NCI-H524 treated with DMSO at 0.1 percent for 48 hours (cell line): ENCODE measurements at places on chromosomes 3 and 15.

DNA sequence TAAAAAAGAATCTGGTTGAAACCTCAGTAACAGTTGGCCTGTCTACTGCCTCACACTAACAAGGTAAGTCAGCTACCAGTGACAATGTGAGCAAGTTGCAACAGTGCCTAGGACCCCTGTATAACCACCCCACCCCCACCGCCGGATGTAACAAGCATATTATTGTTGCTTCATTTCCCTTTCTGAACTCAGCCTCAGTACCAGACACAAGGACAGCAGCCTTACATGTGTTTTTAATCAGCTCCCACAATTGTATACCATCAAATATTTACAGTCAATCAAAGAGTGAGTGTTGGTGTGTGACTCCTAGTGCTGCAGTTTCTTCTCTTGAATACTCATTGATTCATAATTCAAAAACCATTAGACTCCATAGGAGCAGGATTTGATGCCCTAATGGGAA is 96.4 kb downstream of the PYDC2 start:
- no peak for DNase-seq

DNA sequence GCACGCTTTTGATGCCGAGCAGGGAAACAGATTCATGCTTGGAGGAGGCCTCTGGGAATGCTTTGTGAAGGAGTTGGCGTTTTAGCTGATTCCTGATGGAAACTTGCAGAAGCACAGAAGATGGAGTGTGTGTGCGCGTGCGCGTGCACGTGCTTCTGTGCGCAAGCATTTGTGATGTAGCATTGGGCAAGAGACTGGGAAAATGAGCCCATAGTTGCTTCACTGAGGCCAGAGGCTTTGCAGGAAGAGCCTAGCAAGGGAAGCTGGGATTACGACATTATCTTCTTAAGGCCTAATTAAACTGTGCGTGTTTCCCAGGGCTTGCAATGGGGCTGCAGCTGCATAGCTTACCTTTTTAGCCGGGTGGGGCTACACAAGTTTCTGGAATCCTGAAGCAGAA is 18.1 kb upstream of the AGBL1 start:
- no peak for DNase-seq

DNA sequence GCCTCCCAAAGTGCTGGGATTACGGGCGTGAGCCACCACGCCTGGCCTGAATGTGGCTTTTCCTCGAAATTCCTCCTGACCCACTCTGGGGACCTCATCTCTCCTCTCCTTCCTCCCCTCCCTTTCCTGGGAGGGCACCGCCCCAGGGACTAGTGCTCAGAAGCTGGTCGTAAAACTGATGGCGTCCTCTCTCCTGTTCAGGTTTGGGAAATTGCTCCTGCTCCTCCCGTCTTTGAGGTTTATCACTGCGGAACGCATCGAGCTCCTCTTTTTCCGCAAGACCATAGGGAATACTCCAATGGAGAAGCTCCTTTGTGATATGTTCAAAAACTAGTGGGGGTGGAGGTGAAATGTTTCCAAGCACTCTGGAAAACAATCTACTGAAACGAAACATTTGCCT is 7.0 kb downstream of the NR2E3 start:
- DNase-seq, result no peak

- DNase-seq, result no peak
Measured at GRCh38 chr3:70565861-70566260, 253.4 kb upstream of the MDFIC2 start.

DNA sequence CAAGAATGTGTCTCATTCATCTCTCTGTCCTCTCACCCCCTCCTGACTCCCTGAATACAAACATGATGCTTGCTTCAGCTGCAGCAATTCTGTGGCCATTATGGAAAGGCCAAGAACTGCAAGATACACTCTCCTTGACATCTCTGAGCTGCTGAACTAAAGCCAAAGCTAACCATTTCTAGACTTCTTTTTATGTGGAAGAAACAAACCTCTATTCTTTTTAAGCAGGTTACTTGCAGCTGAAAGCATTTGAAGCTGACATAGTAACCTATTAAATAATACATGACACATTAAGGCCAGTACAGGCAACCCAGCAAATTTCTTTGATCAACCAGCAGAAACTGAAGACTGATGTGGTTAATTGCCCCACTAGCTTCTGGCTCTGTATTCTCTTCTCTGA is 17.5 kb downstream of the FHIT start:
- DNase-seq, result no peak

GRCh38 chr15:79352206-79352605 is 41.3 kb downstream of the TMED3 start:
- no peak for DNase-seq

DNA sequence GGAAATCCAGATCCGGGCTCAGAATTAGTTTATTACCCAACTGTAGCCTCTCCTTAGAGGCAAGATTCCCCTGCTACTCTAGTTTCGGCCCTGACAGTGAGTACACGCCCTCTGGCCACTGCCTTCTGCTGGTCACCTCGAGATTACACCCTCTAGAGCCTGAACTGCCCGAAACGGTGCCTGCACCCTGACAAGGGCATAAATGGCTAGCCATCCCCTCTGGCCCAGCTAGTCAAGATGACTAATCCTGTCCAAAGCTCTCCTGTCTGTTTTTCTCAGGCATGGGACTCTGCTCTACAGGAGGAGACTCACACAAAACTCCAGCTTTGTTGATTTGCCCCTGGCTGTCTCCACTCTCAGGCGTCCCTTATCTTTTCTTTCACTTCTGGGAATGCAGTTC is 150.5 kb upstream of the UBE2E2 start:
- DNase-seq, result no peak

GRCh38 chr3:66153481-66154443 is 67.0 kb upstream of the SLC25A26 start:
- DNase-seq, result no peak

- DNase-seq, result no peak
Measured at GRCh38 chr3:10263646-10264363, 15.5 kb downstream of the TATDN2 start.

GRCh38 chr15:93929375-93930094 is 301.8 kb upstream of the MCTP2 start:
- DNase-seq, result no peak

DNA sequence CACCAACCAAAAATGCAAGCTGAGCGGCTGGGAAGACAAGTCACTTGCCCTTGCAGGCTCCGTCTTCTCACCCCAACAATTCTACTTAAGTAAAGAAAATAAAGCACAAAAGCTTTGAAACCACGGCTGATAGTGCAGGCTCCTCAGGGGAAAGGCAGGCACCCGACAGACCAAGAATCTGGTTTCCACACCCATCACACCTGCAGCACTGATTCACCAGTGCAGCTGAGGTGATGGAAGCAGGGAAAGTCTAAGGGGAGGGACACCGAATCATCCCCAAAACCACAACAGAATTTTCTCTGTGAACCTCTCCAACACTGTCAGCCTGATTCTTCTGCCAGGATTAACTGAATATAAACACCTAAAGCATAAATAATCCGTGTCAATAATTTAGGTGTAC is 62.0 kb upstream of the NSMCE3 start:
- no peak for DNase-seq

DNA sequence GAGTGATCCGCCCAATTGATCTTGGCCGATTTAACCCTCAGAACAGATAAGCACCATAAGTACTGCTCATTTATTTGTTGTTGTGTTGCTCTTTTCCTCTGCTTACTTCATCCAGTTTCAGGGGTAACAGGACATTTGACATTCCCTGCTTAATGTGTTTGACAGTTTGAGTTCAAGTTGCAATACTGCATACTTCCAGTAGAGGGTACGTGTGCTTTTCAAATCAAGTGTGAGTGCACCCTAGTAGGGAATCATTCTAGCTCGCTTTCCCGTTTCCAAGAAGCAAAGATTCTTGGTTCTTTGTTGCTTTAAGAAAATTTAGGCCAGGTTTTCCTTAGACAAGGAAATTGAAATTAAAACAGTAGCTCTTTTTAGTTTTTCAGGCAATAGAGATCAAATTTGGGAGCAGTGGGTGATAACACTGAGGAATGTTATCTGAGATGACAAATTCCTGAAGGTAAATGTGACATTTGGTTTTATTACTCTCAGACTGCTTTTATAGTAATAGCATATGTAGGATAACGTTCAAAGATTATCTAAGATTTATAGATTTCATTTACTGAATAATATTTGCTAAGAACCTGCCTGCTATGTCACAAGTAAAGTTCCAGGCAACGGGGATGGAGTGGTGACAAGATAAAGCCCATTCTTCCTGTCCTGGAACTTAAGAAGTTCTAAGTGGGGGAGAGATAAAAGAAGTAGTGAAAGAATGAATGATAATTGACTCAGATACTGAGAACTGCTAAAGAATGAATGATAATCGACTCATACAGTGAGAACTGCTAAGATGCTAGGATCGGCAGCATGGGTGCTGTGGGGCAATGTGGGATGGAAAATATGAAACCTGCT is 73.3 kb downstream of the SYNPR start:
- DNase-seq, result no peak

DNA sequence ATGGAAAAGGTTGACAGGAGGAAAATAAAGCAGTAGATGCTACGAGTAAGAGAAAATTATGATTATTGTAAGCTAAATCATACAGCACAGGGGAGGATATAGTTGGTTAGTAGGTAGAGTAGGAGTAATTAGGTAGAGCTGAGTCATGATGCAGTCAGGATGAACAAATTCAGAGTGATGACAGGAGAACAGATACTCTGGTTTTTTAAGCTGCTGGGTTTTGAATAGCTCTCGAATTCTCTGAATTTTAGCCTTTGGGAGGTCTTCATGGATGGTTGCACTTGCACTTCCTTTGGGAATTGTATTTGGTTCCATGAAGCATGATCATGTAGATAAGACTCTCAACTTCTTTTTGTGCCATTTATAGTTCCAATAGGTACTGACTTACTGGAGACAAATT is 96.2 kb downstream of the ECT2 start:
- DNase-seq, result no peak

DNA sequence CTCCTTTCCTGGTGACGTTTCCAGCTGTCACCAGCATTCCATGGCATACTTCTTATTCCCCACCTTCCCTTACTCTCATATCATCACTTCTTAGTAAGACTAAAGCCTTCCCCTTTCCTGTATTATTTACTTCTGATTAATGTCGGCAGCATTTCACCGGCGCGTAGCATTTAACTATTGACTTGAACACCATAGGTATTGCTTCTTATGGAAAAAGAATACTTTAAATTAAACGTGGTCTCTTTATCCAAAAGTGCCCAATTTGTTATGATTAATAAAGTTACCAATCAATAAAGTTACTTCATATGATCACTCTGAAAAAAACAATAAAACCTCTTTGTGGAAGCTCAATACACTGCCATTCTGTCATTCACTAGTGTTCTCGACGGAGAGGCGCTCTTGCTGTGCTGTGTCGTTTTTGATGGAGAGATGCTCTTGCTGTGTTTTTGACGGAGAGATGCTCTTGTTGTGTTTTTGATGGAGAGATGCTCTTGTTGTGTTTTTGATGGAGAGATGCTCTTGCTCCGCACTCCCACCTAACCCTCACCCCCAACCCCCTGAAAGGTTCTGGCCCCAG is 165.0 kb downstream of the XXYLT1 start:
- no peak for DNase-seq

DNA sequence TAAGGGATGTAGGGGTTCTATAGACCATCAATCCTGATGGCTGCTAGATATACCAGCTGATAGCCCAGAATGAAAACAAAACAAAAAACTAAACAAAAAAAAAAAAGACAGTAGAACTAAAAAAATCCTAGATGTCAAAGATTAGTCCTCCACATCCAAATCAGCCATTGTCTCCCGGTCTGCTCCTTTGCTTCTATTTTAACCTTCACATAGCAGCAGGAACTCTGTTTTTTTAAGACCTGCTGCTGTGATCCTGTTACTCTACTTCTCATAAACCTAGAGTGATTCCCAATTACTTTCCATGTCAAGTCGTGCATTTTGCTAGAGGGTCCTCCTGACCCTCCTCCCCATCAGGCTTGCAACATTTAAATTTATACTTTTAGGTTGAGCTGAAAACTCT is 2.5 kb downstream of the IFT122 start:
- no peak for DNase-seq

DNA sequence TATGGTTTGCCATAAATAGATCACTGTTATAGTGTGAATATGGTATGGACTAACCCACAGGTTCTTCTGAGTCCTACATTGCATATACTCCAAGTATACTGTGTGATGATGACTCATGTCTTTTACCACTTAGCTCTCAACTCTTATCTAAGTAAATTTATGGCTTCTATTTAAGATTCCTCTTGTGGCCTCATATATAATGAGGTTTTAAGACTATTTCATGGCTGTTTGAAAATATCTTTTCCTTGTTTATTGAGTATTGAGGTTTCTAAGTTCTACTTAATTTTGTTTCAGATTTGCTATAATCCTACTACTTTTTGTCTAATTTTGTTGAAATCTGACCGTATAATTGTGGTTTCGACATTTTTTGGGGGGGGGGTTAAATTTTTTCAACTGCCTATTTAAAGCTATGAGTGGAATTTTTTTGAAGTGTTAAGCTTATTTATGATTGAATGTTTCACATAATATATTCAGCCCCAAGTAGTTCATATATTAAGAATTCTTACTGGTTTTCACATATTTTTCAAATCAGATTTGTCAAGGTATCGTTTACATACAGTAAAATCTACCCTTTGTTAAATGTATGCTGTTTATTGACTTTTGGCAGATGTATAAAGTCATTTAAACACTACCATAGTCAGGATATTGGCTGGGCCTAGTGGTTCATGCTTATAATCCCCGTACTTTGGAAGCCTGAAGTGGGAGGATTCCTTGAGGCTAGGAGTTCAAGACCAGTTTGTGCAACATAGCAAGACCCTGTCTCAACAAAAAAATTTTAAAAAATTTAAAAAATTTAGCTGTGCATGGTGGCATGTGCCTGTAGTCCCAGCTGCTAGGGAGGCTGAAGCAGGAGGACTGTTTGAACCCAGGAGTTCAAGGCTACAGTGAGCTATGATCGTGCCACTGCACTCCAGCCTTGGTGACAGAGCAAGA is 11.7 kb downstream of the SLC25A36 start:
- DNase-seq, result no peak

DNA sequence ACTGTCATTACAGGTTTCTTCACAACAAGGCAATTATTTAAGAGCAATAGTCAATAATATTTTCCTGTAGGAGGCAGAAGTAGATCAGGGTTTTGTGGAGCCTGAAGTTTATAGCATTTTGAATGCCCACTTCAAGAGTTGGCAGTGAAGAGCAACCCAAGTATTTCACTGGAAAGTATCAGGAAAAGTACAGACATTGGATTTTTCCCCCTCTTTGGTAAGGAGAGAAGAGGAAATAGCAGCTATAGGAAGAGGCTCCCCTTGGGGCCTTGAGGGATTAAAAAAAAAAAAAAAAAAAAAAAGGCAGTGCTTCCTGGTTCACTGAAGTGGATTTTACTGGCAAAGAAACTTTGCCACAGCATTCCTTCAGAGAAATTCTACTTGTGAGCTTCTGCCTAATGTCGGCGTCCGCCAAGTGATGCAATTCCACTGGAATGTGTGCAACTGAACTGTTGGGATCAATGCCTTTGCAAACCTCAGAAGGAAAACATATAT is 5.7 kb upstream of the CNTN6 start:
- no peak for DNase-seq

- no peak for DNase-seq
Measured at GRCh38 chr3:41327718-41328117, 128.4 kb downstream of the CTNNB1 start.

DNA sequence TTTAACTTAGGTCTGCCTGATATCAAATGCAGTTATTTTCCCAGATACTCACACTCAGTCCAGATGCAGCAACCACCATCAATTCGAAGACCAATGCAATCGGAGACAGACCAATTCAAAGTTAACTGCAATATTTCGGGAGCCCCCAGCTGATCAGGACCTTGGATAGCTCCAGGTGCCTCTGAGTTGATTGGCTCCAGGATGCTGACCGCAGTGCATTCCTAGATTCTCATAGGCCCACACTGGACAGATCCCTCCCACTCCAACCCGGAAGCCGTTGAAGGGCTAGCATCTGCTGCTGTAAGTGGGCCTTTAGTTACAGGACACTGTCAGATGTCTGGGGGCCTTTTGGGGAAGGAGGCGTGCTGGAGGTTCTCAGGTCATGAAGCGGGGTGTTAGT is 89.5 kb upstream of the ATP2B2 start:
- DNase-seq, result no peak
